Upper lobe of left lung (tissue), 6 donors: ENCODE measurements at places on chromosomes 2 and 18. TPM values are rescaled to one million over a fixed set of nuclear protein-coding genes. Genes with fewer than 3 reads are reported as not detected.

Gene MBOAT2
- 23.7 TPM for total RNA-seq

Gene TDRD15
- not detected for total RNA-seq

Gene KIF1A
- 0.15 TPM for total RNA-seq

Gene HOXD12
- not detected for total RNA-seq

Gene CSRNP3
- total RNA-seq, result 2.2 TPM

Gene MC2R
- total RNA-seq, result not detected
